CD4-positive, alpha-beta T cell (primary cell): ENCODE measurements at places on chromosomes 3 and 15. TPM values are rescaled to one million over a fixed set of nuclear protein-coding genes. Genes with fewer than 3 reads are reported as not detected.

GRCh38 chr3:146881356-146881755 is 276.2 kb upstream of the PLSCR5 start:
- DNase-seq: no peak

- no peak for DNase-seq
Measured at GRCh38 chr3:147939839-147940238, 530.7 kb downstream of the ZIC1 start.

GRCh38 chr3:12918231-12918630 is 76.9 kb upstream of the RPL32 start:
- no peak for DNase-seq

DNA sequence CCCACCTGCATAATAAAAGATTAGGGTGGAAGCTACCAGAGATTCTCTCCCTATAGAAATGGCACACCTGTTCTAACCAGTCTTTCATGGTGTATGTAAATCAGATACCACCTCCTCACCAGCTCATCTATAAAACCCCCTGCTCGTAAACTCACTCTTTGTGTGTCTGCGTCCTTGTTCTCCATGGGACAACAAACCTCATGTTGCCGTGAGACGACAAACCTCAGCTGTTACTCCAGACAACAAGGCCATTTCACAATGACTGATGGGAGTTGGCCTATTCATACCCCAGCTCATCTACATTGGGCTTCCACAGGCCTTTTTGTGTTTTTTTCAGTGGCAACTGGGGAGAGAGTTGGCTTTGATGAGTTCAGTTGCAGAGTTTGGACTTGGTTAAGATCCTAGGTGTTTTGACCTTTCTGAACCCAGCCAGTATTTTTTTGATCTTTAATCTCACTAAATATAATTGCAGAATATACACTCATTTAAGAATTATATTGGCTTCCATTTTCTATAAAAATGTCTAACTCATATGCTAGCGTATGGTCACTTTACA is 96.6 kb upstream of the LRIG1 start:
- DNase-seq: no peak

DNA sequence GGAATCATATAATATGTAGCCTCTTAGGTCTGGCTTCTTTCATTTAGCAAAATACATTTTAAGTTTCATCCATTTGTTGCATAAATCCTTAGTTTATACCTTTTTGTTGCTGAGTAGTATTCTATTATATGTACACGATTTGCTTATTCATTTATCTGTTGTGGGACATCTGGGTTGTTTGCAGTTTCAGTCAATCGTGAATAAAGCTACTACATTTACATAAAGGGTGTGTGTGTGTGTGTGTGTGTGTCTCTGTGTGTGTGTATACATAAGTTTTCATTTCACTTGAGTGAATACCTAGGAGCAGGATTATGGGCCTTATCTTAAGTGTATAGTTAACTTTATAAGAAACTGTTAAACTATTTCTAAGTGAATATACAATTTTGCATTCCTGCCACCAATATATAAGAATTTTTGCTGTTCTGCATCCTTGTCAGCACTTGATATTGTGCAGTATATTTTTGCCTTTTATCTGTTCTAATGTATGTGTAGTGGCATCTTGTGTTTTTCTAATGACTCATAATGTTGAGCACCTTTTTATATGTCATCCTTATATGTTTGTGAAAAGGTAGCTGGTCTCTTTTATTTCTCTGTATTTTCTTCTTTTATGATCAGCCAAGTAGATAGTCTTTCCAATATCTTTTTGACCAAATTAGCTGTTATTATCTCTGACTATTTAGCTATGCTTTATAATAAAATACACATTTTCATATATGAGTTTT is 55.0 kb downstream of the GLCE start:
- no peak for DNase-seq

DNA sequence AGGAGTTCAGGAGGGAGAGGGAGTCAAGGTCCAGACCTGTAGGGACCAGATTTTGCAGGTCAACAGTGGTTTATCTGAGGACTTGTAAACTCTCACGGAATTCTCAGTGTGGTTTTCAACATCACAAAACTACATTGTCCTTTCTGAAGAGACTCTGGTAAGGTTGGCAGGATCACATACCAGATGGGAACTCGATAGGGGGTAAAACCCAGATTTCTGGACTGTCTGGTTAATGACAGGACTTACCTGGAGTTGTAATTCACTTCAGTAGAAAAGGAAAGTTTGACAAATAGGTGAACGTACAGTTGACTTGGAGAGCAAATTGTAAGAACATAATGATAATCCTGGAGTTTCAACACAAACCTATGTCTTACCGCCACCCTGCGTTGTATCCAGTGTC is 5.3 kb downstream of the ITPR1 start:
- DNase-seq: no peak

GRCh38 chr3:179428876-179429548 is 22.3 kb downstream of the GNB4 start:
- no peak for DNase-seq

- DNase-seq: no peak
Measured at GRCh38 chr3:85355572-85355971, 396.8 kb downstream of the CADM2 start.

DNA sequence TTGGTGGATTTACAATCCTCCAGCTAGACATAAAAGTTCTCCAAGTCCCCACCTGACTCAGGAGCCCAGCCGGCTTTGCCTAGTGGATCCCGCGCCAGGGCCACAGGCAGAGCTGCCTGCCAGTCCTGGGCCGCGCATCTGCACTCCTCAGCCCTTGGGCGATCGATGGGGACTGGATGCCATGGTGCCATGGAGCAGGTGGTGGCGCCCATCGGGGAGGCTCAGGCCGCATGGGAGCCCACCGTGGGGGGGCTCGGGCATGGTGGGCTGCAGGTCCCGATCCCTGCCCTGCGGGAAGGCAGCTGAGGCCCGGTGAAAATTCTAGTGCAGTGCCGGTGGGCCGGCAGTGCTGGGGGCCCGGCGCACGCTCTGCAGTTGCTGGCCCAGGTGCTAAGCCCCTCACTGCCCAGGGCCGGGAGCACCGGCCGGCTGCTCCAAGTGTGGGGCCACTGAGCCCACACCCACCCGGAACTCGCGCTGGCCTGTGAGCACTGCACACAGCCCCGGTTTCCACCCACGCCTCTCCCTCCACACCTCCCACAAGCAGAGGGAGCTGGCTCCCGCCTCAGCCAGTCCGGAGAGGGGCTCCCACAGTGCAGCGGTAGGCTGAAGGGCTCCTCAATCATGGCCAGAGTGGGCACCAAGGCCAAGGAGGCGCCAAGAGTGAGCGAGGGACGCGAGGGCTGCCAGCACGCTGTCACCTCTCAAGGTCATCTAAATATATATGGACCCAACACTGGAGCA is 38.8 kb upstream of the IGSF11 start:
- DNase-seq: no peak

DNA sequence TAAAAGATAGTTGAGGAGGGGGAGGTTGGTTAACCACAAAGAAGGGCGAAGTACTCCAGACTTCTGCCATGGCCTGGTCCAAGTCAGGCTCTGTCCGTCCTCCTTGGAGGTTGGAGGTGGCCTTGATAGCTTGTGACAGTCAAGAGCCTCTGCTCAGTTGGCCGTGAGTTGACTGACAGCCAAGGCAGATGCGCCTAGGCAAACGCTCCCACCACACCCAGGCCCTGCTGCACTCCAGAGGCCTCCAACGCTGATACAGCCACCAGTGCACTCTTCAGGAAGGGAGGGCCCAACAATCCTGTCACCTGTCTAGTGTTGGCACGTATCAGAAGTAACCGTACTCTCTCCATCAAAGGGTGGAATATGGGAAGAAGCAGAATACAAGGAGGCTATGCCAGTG is 9.3 kb downstream of the RBPMS2 start:
- DNase-seq: no peak

DNA sequence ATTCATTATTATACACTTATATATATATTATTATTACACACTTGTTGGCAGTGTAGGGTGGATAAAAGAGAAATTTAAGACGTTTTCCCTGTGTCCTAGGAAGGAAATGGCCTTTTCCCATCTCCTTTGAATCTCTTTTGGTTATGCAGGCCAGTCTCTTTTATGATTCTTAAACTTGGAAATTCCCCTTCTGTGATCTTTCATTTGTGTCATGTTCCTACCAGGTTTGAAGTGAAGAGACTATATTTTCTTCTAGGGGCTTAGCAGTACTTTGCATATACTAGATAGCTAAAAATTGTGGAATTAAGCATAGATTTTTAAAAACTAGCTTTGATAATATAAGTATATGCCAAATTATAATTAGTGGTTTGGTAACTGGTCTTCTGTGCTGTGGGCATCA is 58.5 kb downstream of the BBX start:
- DNase-seq: no peak

DNA sequence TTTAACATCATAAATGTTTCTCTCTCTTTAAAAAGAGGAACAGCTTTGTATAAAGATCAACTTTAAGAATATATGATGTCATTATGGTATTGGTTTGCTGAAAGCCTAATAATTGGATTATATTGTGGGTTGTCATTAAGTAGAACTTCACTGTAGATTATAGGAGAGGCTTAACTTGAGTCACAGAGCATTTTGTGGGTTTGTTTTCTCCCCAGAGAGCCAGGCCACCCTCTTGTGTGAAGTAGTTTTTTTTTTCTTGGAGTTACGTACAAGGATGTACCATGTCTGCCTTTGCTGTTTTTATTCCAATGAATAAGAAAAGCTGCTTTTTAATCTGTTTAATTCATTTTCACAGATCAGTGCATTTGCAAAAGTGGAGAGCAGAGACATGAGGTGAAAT is 354.8 kb upstream of the TBL1XR1 start:
- no peak for DNase-seq

GRCh38 chr15:40293006-40293405 is 10.1 kb upstream of the ANKRD63 start:
- no peak for DNase-seq

Gene SLC22A13
- total RNA-seq: 0.22 TPM

Gene LEKR1
- 0.77 TPM for total RNA-seq

Gene ACAA1
- total RNA-seq: 56.4 TPM

Gene GPR176
- total RNA-seq: not detected
